Hindlimb muscle (tissue), 1 donor: ENCODE measurements at places on chromosomes 4 and X.
A peak's percentile ranks its signal among the peaks of the same experiment; 100 is the strongest.

- DNase-seq = no peak
Observed at GRCh38 chr4:184938871-184939270, 79.4 kb upstream of the HELT start.

- no peak for DNase-seq
Observed at GRCh38 chr4:188299161-188299560, 159.9 kb downstream of the TRIML1 start.

GRCh38 chrX:153909024-153909979 is 4.8 kb downstream of the AVPR2 start:
- no peak for DNase-seq

DNA sequence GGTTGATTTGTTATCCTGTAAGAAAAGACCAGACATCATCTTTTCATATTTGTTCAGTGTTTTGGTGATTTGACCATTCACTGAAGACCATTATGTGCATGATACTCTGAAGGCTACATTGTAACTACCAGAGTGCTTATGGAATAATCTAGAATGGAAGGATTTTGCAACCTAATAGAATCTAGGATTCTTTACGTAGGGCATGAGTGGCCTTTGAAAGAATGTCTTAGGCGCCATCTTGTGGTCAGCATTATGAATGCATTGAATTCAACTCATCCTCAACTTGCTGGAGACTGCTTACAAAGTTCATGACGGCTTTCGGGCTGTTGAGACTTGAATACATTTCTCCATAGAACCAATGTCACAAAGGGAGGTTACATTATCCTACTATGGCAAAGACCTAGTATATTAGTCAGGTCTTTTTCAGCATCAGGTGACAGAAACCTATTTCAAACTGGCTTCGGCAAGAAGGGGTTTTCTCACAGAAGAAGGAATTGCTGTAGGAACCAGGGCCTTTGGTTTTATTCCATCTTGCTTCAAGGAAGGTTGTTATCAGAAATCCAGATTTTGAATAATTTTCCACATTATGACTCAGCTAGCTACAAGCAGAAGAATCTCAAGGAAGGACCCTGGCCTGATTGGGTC is 104.1 kb downstream of the GPAT3 start:
- peak; percentile 73 for DNase-seq

DNA sequence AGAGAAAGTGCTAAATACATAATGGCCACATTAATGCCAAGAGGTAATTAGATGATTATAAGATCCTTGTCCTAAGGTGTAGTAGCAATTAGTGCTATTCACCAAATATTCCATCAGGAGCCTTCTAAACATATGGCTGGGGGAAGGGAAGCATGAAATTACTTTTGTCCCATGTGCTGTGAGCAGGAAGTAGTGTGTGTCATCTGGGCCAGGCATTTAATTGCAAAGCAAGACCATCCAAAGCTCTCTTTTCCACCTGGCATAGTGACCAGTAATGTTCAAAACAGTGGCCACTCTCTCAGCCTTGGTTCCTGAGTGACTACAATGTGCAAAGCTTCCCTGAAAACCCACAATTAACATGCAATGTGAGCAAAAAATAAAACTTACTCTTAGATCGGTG is 144.2 kb upstream of the FAM241A start:
- no peak for DNase-seq

DNA sequence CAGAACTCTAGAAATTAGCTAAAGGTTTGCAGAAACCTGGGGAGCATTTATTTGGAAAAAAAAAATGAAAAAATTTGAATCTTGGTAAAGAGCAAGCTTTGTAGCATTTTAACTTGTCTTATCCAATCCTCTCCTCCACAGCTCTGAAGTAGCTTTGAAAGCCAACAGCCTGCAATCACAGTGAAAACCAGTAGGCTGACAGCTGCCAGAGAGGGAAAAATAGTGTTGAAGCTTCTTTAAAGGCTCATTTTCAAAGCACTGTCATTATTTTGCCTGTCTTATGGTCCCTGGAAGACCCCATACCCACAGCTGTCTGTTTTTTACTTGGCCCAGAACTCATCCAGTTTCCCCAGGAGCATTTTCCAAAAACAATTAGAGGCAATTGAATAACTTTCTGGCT is 230.8 kb upstream of the EDNRA start:
- DNase-seq = no peak

GRCh38 chr4:5157791-5158770 is 106.8 kb downstream of the STK32B start:
- no peak for DNase-seq

- DNase-seq = peak; percentile 77
Observed at GRCh38 chr4:6720202-6720699, 4.3 kb downstream of the BLOC1S4 start.

GRCh38 chrX:48903290-48903689 is 5.6 kb downstream of the PQBP1 start:
- no peak for DNase-seq

GRCh38 chr4:143384381-143384994 is 47.8 kb downstream of the GAB1 start:
- no peak for DNase-seq

GRCh38 chrX:133590703-133591505 is 175.6 kb upstream of the GPC4 start:
- DNase-seq = no peak

- peak; percentile 52 for DNase-seq
Observed at GRCh38 chr4:101649790-101650515, 140.6 kb upstream of the BANK1 start.

DNA sequence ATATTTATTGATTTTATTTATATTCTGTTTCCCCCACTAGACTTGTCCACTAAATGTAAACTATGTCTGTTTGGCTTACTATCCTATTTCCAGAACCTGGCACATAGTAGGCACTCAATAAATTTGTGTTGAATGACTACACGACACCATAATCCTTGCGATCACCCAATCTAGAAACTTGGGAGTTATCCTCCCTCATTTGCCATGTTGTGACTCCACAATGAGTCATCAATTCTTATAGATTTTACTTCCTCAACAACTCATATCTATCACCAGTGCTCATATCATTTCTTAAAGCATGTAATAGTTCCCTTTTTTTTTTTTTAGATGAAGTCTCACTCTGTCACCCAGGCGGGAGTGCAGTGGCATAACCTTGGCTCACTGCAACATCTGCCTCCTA is 39.9 kb upstream of the VAMP7 start:
- DNase-seq = no peak

DNA sequence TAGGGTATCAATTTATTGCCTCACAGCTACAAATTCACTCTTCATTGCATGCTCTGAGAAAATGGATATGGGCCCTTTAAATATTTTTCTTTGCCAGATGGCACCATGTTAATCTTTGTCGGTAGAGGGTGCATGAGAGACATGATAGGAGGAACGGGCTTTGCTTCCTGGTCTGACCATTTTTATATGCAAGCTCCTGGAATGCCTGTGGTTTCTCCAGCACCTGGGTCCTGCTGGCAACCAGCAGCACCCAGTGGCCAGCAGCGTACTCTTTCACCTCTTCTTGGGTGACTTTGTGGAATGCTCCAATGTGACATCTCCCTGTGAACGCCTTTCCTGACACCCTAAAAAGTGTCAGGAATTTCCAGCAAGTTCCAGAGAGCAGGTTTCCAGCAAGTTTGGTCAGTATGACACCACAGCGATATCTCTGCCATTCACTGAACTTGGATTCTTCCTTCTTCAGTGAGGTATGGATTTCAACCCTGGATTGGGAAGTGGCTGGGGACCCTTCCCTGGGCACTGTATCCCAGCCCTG is 140.3 kb upstream of the PGRMC2 start:
- DNase-seq = no peak

- no peak for DNase-seq
Observed at GRCh38 chr4:183445097-183445428, 627 bp downstream of the CDKN2AIP start.

DNA sequence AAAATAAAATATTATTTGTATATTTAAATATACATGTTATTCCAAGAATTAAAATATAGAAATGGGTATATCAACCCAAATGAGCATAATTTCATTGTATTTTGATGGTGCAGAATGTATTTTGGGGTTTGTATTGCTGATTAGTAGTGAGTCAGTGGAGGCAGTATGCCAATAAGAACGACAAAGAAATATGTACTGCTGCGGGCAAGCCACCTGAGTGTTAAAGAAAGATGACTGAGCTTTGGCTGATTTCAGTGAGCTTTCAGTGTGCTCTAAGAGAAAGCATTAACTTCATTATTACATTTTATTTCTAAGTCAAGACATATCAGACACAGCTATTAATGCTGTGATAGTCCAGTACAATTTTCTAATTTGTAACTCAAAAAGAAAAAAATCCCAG is 297.8 kb downstream of the ANK2 start:
- DNase-seq = no peak

GRCh38 chr4:54843946-54844345 is 186.2 kb downstream of the KIT start:
- no peak for DNase-seq

DNA sequence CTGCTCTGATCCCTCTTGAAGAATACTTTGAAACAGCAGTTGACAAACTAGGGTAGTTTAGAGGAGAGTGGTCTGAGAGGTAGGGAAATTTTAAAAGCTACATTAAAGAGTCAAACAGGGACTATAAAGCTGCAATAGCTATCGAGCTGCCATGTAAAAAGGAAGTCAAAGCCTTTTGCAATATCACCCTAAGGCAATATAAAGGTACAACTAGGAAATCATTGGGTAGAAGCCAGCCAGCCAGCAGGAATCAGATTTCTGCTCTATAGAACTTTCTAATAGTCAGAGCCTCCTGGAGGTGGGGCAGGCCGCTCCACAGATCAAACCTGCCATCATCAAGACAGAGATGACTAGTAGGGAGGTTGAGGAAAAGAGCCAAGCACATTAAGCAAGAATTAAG is 15.2 kb upstream of the PHOX2B start:
- DNase-seq = no peak

- DNase-seq = no peak
Observed at GRCh38 chrX:3589474-3589873, 124.0 kb downstream of the PRKX start.

DNA sequence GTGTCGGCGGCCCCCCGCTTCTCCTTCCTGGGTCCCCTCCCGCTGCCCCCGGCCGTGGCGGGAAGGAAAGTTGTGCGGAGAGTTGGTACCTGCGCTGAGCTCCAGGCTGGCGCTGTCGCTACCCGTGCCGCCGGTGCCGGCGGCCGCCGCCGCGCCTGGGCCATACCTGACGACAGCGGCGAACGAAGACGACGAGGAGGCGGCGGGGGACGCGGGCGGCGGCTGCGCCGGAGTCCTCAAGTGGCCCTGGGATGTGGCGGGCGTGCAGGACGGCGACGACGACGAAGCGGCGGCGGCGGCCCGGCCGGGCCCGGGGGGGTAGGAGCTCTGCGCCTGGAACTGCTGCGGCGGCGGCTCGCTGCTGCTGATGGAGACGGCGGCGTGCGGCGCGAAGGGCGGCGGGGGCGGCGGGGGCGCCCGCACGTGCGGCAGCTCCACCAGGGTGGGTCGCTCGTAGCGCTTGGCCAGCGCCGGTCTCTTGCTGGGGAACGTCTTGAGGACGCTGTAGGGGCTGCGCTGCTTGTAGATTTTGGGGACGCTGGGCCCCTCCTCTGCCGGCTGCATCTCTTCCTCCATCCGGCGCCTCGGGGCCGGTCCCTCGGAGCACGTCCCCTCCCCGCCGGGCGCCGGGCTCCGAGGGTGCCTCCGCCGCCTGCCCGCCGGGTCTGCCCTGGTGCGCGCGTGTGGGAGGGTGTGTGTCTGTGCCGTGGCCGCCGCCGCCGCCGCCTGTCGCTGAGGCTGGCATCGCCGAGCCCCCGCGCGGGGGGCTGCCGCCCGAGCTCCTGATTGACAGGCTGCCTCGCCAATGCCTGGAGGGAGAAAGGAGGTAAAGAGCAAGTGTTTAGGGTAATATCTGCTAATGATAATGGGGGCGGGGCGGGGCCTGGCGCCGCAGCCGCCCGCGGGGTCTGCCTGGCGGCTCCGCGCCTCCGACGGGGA is 618 bp downstream of the BEND4 start:
- DNase-seq = peak; percentile 21

GRCh38 chr4:77167866-77168265 is 10.9 kb downstream of the CCNG2 start:
- DNase-seq = no peak

- DNase-seq = peak; percentile 70
Observed at GRCh38 chrX:149631234-149632165, at the start of gene TMEM185A. TMEM185A (minus strand) TSS chrX:149631792; CDS start chrX:149631580, 212 bp downstream.

DNA sequence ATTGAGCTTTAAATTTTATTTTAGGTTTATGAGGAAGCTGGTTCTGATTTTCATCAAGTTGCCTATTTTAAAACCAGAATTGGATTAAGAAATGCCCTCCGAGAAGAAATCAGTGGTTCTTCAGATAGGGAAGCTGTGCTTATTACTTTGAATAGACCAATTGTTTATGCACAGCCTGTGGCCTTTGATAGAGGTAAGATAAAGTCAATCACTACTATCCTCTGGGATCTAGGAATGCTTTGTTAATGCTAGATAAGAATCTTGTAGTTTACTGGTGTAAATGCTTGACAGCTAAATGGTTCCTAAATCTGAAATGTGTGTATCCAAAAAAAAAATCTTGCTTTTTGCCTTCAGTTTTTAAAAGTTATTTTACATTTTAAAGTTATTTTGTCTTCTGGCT is 73.0 kb upstream of the ADAD1 start:
- no peak for DNase-seq

- no peak for DNase-seq
Observed at GRCh38 chr4:115972967-115973366, 859.5 kb upstream of the NDST4 start.

DNA sequence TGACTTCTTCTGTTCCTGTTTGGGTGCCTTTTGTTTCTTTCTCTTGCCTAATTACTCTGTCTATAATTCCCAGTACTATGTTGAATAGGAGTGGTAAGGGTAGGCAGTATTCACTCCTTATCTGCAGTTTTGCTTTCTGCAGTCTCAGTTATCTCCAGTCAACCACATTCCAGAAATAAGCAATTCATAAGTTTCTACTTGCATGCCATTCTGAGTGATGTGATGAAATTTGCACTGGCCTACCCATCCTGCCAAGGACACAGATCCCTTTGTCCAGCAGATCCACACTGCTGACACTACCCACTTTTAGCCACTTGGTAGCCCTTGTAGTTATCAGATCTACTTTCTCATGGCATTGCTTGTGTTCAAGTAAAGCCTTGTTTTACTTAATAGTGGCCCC is 971.6 kb upstream of the INTU start:
- DNase-seq = no peak

DNA sequence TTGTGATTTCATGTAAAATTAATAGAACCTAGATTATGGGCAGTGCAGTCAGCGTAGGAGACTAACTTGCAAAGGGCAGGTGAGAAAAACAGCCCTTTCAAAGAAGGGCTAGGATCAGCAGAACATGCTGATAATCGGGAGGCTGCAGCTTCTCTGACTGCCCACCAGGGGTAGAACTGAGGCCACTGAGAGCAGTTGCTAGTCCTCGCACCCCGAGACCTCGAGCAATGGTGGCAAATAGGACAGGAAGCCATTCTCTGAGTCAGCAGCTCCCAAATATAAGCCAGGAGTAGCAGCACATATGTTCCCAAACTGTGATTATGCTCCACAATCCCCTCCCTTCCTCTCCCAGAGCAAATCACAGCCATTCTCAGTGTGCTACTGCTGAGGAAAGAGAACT is 186.5 kb downstream of the MSL3 start:
- DNase-seq = no peak

- DNase-seq = no peak
Observed at GRCh38 chr4:102959496-102959895, 60.0 kb downstream of the SLC9B1 start.

- DNase-seq = peak; percentile 19
Observed at GRCh38 chr4:5118994-5119835, 67.9 kb downstream of the STK32B start.

GRCh38 chrX:40468033-40468846 is 112.5 kb upstream of the ATP6AP2 start:
- DNase-seq = peak; percentile 41

- peak; percentile 84 for DNase-seq
Observed at GRCh38 chr4:24489870-24490269, 94.5 kb downstream of the DHX15 start.
